ENCODE measurements at places on chromosomes 1 and 21.

GRCh38 chr1:43799656-43800635 is 92.6 kb downstream of the ST3GAL3 start:
- DNase-seq = no peak

DNA sequence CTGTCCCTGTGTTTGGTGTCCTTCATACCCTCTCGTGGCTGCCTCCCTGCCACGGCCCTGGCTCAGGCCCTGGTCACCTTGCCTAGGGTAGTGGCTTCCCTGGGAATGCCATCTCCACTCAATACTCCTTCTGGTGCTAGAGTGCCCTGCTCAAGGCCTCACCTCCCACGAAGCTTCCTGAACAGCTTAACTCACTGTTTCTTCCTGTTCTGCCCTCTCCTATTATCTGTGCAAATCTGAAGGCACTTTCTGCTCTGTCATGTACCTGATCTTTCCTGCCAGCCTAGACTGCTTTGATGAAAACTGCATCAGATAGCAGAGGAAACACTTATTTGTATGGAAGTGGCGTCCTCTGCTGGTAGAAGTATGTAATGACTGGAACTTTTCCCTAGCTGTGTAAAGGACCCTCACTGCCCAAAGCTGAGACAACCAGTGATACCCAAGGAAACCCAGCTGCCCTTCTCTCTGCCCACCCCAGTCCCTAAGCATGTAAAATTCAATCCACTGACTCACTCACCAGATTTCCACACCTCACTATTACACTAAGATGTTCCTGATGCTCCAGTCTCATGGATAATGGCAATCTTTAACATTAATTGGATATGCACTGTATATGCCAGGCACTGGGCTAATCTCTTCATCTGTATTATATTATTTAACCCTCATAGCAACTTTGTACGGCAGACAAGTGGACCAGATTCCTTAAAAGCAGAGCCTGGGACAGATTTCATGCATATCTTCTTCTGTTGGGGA is 36.2 kb upstream of the BTG2 start:
- DNase-seq = no peak

GRCh38 chr1:155077346-155077745 is 1.3 kb upstream of the EFNA3 start:
- DNase-seq = no peak

GRCh38 chr1:179303200-179303785 is 9.7 kb downstream of the SOAT1 start:
- DNase-seq = no peak

DNA sequence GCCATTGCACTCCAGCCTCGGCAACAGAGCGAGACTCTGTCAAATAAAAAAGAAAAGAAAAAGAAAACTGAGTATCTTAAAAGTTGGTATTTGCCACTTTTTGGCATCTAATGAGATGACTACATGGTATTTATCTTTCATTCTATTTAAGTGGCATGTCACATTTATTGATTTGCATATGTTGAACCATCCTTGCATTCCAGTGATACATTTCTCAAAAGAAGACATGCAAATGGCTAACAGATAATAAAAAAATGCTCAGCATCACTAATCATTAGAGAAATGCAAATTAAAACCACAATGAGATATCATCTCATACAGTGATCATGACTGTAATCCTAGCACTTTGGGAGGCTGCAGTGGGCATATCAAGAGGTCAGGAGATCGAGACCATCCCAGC is 28.1 kb downstream of the SFPQ start:
- no peak for DNase-seq

- DNase-seq = no peak
These were observed 60.3 kb downstream of the CD46 start for GRCh38 chr1:207811920-207812720.

GRCh38 chr1:66693856-66694255 is 58.4 kb upstream of the DYNLT5 start:
- no peak for DNase-seq

GRCh38 chr1:39409055-39409816 is 82.2 kb upstream of the BMP8A start:
- DNase-seq = no peak

DNA sequence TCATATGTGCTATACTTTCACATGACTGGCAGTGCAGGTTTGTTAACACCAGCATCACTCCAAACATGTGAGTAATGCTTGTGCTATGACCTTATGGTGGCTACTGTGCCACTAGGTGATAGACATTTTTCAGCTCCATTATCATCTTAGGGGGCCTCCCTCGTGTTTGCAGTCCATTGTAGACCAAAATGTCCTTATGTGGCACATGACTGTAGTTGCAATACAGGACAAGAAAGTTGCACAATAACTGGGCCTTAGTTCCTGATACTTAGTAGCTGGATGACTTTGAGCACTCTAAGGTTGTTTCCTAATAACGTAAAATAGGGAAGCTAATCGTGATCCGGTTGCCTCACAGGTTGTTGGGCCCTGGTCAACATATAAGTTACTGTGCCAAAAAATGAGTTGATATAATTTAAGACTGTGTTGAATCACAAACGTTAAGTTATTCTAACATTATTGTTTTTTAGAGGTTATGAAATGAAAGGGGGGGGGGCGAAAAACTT is 511 bp upstream of the SNX27 start:
- no peak for DNase-seq

DNA sequence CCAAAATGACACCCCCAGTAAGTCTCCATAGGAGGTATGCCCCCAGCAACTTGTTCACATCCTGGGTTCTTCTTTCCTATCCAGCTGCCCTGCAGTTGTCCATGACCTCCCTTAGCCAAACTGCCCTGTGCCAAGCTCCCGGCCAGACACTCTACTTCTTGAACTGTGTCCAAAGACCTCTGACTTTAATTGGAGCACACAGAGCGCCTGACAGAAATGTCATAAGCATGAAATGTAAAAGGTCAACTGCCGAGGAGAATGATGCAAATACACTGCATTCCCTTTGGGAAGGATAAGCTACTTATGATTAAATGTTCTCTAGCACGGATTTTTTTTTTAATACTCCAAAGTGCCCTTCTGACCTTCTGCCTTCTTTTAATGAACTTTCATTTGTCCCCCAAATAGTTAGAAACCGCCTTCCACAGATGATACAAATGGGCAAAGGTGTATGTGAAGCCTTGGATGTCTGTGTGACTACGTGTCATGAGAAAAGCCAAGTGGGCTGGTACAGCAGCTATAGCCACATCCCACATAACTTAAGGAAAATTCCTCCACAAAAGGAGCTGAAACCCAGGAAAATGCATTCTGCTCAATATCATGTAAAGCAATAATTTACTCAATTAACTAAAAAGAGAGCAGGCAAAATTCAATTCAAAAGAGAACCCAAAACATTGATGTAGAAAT is 26.8 kb downstream of the PALMD start:
- DNase-seq = no peak

DNA sequence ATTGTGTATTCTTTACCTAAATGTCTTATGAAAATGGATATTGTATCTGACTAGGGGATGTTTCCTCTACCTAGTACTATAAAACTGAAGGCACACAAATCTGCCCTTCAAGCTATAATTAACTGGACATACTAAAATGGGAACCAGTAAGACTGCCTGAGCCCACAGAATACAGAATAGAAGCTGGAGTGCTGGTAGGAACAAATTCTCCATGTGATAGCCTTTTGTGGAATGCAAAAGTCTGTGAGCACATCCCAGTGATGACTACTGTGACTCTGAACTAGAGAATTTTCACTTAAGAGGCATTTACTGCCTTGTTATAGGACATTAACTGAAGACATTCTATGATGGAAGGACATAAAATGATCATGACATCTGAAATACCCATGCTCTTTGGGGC is 30.3 kb downstream of the KIFAP3 start:
- no peak for DNase-seq
